ENCODE measurements at places on chromosomes 1 and 21.

DNA sequence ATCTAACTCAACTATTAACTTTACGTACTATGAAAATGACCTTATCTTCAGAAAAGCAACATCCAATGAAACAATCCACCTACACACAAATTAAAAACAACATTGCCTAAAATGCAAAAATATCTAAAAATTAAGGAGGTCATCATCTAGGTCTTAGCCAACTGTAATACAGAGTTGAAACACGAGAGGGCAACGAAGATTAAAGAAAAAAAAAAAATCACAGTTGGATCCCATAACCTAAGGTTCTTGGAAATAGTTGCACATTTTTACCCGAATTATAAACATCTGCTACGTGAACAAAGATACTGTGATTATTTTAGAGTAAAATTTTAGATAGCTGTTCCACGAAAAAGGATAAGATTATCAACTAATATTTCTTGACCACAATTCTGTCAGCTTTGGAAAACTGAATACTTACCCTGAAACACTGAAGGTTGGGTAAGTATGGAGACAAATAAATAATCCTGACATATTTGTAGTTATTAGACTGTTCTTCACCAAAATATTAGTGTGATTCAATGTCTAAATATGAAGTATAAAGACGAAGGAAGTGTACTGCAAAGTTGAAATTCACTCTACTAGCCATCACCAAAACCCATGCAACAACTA, 88.0 kb upstream of the AK4 start:
- DNase-seq = no peak

DNA sequence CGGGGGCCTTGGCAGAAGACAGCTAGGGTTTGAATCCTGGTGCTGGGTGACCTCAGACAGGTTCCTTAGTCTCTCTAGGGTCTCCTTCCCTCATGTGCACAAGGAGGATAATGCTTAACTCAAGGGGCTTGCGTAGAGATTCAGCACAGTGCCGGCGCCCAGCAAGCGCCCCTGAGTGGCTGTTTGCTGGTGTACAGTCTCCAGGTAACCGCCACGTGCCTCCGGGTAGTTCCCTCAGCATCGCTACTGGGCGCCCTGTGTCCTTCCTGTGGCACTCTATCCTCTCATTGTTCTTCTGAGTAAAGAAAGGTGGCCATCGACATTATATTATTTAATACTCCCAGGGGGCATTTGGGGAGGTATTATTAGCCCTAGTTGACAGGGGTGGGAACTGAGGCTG, 80.9 kb downstream of the NENF start:
- DNase-seq = no peak

DNA sequence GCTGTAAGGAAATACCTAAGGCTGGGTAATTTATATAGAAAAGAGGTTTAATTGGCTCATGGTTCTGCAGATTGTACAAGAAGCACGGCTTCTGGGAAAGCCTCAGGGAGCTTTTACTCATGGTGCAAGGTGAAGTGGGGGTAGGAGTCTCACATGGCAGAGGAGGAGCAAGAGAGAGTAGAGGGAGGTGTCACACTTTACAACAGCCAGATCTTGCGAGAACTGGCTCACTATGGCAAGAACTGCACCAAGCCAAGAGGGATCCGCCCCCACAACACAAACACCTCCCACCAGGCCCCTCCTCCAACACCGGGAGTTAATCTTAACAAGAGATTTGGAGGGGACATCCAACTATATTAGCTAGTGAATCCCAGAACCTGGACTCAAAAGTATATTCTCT, 135.4 kb upstream of the SOD1 start:
- DNase-seq = no peak

GRCh38 chr1:27588256-27589232, 15.4 kb downstream of the AHDC1 start:
- no peak for DNase-seq

DNA sequence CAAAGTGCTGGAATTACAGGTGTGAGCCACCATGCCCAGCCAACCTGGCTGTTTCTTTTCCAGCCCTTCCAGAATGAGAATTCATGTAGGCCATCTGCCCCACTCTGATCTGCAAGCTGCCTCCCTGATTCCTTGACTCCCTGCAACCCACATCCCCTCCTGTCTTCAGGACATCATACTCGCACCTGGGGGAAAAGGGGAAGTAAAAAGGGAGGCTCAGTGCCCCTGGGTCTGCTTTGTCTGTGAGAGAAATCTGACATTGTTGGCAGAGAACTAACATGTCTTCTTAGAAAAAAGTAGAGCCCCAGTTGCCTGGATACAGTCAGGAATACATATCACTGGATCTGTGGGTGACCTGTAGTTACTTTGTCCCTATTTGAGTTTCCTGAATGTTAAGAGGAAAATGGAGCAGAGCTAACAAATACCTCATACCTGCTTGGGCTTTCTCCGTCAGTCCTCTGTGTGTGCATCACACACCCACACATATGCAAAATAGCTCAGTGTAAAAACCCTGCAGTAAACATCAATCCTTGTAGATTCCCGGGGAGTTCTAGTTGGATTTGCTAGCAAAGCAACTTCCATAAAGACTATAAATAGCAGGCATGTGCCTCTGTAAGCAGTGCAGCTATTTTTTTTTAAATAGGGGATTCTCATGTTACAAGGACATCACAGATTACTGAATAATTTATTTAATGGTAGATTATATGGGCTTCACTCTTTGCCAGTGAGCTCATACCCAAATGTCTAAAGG, 62.9 kb downstream of the TEX35 start:
- no peak for DNase-seq

- DNase-seq = peak; percentile 4
Observed at GRCh38 chr1:229024528-229025130, 246.3 kb upstream of the RAB4A start.
